Activated CD4-positive, alpha-beta T cell treated with anti-CD3 and anti-CD28 coated beads, Interleukin-2, Interleukin-4, amounts not matched to agents 100 ng/mL and 50 ng/mL, durations not matched to agents 16 hours and 8 hours (primary cell): ENCODE measurements at places on chromosomes 1 and 21.

DNA sequence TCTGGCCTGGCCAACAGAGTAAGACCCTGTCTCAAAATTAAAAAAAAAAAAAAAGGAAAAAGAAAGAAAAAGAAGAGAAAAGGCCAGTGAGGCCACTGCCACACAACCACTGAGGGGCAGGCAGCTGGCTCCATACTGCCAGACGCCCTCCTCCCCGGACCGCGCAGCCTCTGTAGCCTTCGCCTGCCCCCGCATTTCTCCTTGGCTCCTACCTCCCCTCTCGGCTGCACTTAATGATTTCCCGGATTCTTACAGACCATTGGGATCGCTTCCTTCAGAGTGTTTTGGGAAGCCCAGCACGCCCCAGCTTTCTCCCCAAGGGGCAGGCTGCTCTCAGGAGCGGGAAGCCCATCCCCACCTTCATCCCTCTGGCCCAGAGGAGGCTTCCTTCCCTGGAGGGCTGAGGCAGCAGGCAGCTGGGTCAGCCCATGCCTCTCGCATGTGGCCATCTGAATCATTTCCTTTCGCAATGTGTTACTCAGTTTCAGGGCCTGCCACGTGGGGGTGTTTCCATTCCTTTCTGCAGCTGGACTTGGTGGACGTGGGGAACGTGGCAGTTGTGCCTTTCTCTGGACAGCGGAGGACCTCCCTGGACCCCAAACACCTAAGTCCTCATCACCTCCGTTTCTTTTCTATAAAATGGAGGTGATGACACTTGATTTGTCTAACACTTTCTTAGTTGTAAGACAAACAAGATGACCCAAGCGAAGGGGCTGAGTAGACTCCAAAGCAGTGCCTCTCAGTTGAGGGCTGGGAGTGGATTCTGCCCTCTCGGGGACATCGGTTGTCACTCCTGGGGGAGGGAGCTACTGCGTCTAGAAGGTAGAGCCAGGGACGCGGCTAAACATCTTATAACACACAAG is 2.3 kb downstream of the SLC2A5 start:
- no peak for DNase-seq

GRCh38 chr1:235908742-235909520 is 42.2 kb upstream of the LYST start:
- no peak for DNase-seq

GRCh38 chr1:46485564-46486431 is 3.8 kb upstream of the DMBX1 start:
- no peak for DNase-seq

- no peak for DNase-seq
Measured at GRCh38 chr1:174269989-174270651, 110.8 kb downstream of the RABGAP1L start.

DNA sequence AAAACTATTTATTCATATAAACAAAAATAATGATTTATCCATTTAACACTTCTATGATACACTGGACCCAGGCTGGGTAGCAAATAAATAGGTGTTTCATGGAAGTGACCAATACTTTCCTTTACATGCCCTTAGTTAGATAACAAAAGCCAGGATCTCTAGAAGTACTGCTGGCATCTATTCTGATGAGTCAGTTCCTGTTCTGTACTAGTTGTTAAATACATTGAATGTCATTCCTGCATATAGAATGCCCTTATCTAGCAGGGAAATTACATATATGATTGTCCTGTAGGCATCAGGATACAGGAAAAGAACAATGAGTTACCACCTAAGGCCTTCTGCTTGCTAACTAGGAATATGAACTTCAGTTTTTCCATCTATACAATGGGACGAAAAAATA is 130.8 kb downstream of the HFM1 start:
- no peak for DNase-seq

DNA sequence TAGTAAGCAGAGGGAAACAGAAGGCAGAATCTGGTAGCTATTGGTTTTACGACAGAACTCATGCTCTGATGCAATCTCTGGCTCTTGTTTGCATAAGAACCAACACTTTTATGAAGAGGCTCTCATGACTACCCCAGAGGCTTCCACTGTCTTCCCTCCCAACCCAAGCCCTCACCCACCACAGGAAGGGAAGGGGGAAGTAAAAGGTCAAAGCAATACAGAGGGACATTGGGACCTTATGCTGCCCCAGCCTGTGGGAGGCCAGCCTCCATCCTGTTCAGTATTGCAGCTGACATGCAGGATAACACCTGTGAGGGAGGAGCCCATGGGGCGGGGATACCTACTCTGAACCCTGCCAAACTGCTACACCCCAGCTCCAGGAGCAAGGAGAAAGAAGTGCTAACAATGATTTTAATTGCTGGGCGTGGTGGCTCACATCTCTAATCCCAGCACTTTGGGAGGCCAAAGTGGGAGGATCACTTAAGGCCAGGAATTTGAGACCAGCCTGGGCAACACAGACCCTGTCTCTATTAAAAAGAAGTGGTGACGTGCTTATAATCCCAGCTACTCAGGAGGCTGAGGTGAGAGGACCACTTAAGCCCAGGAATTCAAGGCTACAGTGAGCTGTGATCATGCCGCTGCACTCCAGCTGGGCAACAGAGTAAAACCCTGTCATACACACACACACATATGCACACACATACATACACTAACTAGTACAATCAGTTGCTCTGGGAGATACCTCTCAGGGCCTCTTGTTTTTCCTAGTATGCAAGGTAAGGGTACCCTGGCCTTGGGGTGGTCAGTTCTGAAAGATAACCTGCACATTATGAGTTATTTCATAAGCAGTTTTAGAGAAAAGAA is 9.5 kb downstream of the MR1 start:
- DNase-seq: no peak

DNA sequence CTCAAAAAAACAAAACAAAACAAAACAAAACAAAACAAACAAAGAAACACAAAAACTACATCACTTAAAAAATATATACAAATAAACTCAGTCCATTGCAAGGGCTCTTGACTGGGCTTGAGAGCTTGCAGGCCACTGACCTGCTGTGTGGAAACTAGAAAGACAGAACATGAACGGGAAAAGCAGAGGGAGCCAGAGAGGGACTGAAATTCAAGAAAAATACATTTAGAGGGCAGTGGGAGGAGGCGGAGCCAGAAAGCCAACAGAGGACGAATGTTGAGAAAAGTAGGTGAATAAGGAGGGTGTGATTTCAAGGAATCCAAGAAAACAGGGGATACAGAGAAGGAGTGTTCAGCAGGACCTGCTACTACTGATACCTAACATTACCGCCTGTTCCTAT is 41.4 kb upstream of the PLA2G2C start:
- DNase-seq: no peak

GRCh38 chr1:37945743-37946702 is 830 bp downstream of the INPP5B start:
- DNase-seq: no peak

DNA sequence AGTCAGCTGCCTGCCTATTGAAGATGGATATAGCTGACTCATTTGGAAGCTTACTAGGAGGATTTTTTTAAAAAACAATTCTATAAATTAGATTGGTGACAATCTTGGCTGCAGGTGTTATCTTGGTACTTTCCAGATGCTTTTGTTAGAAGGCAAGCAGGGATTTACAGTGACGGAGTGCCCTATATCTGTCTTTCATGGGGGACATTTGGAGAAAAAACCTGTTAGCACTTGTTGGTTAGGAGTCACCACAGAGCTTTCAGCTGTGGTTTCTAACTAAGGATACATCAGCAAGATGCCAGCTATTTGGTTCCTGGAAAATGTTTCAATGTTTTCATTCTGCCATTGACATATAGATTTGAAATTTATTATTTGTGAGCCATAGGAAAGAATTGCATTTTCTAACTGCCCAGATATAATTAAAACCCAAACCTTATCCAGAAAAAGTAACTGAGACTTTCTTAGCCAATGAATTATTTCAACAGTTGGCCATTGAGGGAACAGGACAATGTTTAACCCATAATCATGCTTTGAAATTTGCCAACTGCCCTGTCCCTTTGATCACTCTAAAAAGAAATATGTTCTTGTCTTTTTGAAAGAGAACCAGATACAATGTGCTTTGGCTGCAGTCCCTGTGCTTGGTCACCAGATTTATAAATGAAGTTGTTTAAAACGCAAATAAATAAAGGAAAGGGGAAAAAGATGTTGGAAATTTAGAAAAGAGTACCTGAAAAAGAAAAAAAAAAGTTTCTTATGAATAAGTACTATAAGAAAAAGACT is 761.0 kb upstream of the CXADR start:
- DNase-seq: no peak

GRCh38 chr1:19814244-19814661 is 830 bp downstream of the RNF186 start:
- no peak for DNase-seq

- DNase-seq: no peak
Measured at GRCh38 chr1:150582371-150582770, 3.0 kb upstream of the MCL1 start.

- DNase-seq: no peak
Measured at GRCh38 chr1:160985723-160986122, 31.1 kb upstream of the ITLN2 start.

GRCh38 chr1:109937738-109938137 is 27.1 kb downstream of the CSF1 start:
- no peak for DNase-seq

- no peak for DNase-seq
Measured at GRCh38 chr1:147470079-147470478, 71.2 kb upstream of the BCL9 start.

- DNase-seq: no peak
Measured at GRCh38 chr1:15218287-15219279, 28.4 kb upstream of the FHAD1 start.

DNA sequence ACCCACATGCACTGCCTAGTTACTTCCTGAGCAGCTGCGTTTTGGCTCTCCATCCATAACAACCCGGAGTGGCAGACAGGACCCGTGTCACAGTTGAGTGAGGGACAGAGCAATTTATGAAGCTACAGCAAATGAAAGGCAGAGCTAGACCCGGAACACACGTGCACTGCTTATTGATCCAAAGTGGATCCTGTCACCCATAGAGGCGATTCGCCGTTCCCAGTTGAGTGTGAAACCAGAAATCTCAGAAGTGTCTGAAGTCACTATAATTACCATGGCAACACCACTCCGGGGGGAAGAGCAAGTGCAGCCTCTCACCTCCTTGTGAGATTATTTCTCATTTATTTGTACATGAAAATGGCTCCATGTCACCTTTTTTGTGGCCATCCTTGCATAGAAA is 365.2 kb downstream of the DSCAM start:
- DNase-seq: no peak

DNA sequence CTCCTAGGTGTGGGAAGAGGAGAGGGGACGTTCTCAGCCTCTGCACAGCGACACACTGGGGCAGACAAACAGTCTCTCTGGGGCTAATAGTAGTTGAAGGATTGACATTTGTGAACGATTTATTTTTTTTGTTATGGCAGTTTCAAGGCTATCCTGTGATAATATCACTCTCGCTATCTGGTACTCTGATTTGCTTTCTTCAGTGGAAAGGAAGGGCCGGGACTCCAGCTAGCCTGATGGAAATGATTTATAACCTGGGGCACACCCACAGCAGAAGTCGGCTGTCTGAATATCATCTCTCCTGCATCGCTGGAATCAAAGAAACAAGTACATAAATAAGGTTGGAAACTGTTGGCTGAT is 122.7 kb downstream of the KCNN3 start:
- DNase-seq: no peak

DNA sequence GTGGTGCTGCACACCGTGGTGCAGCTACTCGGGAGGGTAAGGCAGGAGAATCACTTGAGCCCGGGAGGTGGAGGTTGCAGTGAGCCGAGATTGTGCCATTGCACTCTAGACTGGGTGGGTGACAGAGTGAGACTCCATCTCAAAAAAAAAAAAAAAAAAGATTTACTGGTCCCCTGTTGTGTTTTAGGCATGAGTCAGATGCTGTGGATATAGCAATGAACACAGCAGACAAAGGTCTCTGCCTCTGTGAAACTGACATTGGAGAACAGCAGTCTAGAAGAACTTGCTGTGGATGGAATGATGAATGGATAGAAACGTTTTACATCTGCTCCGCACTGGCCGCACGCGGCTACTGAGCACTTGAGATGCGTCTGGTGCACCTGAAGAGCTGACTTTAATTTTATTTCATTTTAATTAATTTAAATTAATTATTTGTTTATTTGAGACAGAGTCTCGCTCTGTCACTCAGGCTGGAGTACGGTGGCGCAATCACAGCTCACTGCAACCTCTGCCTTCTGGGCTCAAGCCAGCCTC is 24.5 kb upstream of the EPHA2 start:
- no peak for DNase-seq

GRCh38 chr1:197660389-197660788 is 114.9 kb downstream of the DENND1B start:
- DNase-seq: no peak

GRCh38 chr1:85244271-85245061 is 15.0 kb downstream of the C1orf52 start:
- no peak for DNase-seq

- DNase-seq: no peak
Measured at GRCh38 chr1:31400393-31400792, 12.6 kb upstream of the SERINC2 start.

DNA sequence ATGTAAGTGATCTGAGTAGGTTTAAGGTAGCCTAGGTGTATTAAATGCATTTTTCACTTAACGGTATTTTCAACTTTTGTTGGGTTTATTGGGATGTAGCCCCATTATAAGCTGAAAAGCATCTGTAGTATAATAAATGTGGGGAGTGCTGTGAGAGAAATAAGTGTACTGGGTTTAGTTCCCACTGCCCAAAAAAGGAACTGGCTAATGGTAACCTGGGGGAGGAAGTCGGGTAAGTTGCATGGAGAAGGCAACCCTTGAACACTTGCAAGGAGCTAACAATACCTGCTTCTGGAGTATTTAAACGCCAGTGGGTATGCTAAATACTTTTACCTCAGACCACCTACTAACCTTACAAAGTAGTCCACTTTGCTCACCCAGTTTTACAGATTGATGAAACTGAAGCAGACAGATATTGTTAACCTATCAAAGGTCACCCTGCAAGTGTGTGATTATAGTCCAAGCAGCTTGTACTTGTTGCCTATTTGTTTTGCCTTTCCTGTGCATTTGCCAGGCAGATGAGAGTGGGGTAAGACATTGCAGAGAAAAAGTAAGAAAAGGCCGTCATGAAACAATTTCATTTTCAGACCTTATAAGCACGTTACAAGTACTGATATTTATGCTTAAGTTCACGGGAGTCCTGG is 7.6 kb upstream of the SHISA4 start:
- DNase-seq: no peak

DNA sequence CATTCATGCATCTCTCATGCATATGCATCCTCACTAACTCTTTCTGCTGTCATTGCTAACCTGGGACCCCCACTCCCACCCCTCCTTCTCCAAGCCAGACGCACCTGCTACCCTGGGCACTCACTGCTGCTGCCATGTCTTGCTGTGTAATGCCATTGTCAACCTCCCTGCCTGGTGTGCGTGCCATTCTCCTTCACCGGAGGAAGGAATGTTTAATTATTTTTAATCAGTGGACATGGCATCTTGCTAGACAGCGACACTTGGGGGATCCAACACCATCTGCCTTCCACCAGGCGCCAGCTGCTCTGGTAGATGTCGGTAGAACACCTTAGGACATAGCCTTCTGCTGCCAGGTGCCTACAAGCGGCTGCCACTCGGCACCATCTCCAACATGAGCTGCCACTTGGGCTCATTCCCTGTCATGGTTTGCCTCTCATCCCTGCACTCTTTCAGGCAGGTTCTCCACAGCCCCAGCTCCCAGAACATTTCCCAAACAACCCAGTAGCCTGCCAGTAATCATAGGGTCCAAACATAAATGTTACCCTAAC is 306.9 kb downstream of the TTLL7 start:
- no peak for DNase-seq

- DNase-seq: no peak
Measured at GRCh38 chr21:34502480-34503106, 9.4 kb downstream of the KCNE1 start.

GRCh38 chr1:192376374-192376773 is 59.6 kb downstream of the RGS21 start:
- DNase-seq: peak; percentile 10

GRCh38 chr1:157978586-157979403 is 14.7 kb upstream of the KIRREL1 start:
- DNase-seq: no peak
